ENCODE measurements at places on chromosomes 6 and 20.

GRCh38 chr6:35931120-35931561, 10.2 kb upstream of the SRPK1 start:
- DNase-seq: no peak

GRCh38 chr20:5971203-5971602, 20.8 kb downstream of the MCM8 start:
- no peak for DNase-seq

- DNase-seq: no peak
Observed at GRCh38 chr6:90204327-90205056, 92.2 kb downstream of the BACH2 start.

GRCh38 chr6:158338311-158339112, 26.2 kb downstream of the TULP4 start:
- DNase-seq: no peak

DNA sequence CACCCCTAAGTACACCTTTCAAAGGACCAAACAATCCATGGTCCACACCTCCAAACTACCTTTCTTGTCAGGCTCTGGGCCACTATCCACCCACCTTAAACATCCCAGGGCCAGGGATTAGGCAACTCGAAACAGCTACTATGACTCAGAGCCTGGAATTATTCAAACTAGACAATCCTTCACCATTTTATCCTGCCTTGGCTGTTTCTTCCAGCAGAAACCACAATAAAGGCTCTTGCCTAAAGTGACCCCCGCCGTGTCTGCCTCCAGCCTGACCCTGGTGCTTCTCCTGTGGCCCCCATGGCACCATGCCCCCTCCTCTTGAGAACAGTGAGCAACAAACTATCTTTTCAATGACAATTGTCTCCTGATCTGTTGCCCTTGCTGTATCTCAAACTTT, 195.5 kb downstream of the EPM2A start:
- no peak for DNase-seq

DNA sequence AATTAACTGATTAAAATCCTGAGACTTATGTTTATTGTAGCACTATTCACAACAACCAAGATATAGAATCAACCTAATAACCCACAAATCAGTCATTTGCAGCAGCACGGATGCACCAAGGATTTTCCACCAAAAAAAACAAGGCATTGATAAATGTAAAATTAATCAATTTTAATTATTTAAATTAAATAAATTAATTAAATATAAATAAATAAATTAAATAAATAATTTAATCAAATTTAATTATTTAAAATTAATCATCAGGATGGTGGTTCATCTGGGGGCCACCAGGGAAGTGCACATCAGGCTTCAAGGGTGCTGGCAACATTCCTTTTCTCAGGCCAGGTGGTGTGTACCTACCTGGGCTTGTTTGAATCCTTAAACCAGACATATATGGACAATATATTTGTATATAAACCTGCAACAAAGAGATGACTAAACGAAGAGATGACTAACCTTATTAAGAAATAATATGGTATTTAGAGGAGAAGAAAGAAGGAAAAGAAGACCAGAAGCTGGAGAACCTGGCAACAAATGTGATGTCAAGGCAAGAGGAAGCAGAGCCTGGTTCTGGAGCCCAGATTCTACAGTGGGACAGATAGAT, 89.2 kb downstream of the CD164 start:
- no peak for DNase-seq

- DNase-seq: no peak
Observed at GRCh38 chr6:158751921-158752320, 67.2 kb downstream of the EZR start.

GRCh38 chr6:49030251-49031020, 432.6 kb downstream of the MMUT start:
- no peak for DNase-seq

GRCh38 chr6:138430361-138431145, 26.5 kb downstream of the HEBP2 start:
- DNase-seq: no peak

- DNase-seq: no peak
Observed at GRCh38 chr6:162785632-162786242, 58.0 kb downstream of the PACRG start.

GRCh38 chr20:25249198-25249931, 1.5 kb downstream of the PYGB start:
- no peak for DNase-seq

DNA sequence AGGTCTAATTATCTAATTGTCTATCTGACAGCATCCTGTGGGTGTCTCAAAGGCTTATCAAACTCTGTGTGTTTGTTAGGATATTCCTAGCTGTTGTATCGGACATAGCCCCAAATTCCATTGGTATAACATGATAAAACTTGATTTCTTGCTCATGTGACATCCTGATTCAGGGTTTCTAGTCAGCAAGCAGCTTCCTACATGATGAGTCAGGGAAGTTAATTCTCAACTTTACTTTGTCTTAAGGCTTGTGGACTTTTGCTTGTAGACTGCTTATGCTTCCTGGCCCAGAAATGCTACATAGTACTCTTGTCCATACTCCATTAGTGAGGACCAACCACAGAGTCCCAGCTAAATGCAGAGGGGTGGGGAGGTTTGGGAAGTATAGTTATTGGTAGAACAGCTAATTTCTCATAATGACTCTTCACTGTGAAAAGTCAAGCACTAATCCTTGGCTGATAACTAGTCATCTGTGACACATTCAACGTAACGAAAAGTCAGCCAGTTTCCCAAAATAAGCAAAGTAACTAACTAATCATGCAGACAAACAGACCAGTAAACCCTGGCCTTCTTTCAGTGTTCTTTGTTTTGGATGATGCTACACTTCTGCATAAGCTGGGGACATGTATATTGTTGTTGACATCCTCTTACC, 25.8 kb downstream of the NKAIN2 start:
- DNase-seq: no peak

DNA sequence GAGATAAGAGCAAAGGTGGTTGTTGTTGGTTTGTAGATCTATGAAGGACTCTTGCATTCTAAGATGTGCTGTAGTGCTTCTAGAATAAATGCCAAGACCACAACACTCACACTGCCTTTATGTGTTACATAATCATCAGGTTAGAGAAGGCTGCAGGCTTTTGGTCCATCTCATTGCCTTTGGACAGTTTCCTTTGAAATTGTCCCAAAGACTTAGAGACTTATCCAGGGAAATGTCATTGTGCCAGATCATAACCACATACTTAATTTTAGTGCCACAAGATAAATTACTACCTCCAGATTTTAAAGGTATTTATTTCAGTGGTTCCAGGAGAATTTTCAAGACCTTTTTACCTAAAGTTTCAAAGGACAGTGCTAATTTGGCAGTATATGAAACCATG, 666.6 kb upstream of the CITED2 start:
- DNase-seq: no peak

- DNase-seq: no peak
Observed at GRCh38 chr20:48949304-48950170, 28.0 kb downstream of the ARFGEF2 start.

GRCh38 chr20:24764027-24764793, 184.9 kb upstream of the CST7 start:
- no peak for DNase-seq

GRCh38 chr6:37306624-37307222, 47.1 kb upstream of the RNF8 start:
- no peak for DNase-seq

GRCh38 chr6:43271944-43272343, 26.1 kb upstream of the SLC22A7 start:
- no peak for DNase-seq

DNA sequence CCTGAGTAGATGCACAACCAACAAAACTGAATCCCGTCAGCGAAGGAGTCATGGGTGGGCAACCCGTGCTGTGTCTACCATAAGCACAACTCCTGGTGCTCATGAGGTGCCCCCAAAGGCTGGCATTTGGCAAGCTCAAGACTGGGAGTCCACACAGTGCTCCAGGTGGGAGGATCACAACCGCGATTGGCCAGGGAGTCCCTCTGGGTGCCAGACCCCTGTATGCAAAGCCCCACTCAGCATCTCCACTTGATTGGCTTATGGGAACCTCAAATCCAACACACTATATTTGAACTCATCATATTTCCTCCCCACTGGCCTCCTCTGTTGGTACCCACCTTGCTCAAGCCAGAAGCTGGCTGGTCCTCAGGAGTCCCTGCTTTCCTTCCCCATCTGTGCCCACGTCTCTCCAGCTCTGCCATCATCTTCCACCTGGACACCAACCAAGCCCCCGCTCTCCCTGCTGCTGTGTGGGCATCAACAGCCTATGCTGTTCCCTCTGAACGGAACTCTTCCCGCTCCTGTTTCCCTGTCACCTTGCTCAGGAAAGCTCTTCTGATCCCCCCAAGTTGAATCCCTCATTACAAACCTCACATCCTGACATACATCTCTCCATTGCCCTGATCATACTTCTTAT, 142.3 kb upstream of the PTPN1 start:
- DNase-seq: no peak

Data from activated CD4-positive, alpha-beta T cell treated with anti-CD3 and anti-CD28 coated beads, Interleukin-2, amount 50 U/mL, for 1 hour (primary cell).